ENCODE measurements at places on chromosomes 7 and 10. TPM values are rescaled to one million over a fixed set of nuclear protein-coding genes. Genes with fewer than 3 reads are reported as not detected.

The GALNT17 gene
- total RNA-seq: 3.1 TPM

The EIF5AL1 gene
- 0.40 TPM for total RNA-seq

The ABCB4 gene
- total RNA-seq: 0.07 TPM

The RARRES2 gene
- not detected for total RNA-seq

The CYP2E1 gene
- 1.6 TPM for total RNA-seq

The SAMD9 gene
- 4.8 TPM for total RNA-seq

The ZP3 gene
- total RNA-seq: 20.2 TPM

The ZNF862 gene
- 4.6 TPM for total RNA-seq

The PRSS37 gene
- total RNA-seq: not detected

DNA sequence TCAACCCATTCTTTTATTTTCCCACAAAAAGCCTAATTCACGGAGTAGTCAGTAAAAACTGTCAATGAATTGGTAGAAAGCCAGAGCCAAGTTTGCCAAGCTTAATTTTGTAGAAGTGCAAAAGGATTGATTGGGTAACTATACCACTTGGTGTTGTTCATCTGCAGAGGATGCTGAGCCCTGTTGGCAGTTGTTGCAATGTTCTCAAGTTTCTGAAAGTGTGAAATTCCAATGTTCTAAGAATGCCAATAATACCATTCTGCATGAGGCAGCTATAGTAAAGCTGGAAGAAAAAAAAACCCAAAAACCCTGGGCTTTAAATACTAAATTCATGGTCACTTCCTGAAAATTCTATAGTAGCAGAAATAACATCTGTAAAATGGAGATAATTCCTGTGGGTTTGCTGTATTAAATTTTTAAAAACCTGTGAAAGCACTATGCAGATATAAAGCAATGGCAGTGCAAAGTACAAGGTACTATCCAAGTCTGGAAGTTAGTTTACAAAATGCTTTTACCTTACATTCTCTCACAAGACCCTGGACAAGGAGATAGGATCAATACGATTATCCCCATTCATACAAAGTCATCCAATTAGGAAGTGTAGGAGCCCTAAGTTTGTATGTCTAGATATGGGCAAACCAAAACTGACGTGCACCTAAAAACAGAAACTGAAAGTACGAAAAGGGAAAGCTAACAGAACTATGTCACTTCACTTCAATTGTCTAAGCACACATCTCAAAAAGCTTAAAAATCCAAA lies 6.0 kb upstream of the PON1 start:
- DNase-seq: peak; percentile 17

DNA sequence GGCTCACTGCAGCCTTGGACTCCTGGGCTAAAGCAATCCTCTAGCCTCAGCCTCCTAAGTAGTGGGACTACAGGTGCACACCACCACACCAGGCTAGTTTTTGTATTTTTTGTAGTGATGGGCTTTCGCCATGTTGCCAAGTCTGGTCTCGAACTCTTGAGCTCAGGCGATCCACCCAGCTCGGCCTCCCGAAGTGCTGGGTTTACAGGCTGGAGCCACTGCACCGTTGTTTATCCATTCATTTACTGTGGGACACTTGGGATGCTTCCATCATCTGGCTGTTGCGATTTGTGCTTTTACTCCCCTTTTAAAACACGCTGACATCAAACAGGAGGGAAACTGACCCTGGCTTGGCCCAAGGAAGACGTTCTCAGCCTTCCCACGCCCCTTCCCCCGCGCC lies 30.5 kb upstream of the SMARCD3 start:
- no peak for DNase-seq

DNA sequence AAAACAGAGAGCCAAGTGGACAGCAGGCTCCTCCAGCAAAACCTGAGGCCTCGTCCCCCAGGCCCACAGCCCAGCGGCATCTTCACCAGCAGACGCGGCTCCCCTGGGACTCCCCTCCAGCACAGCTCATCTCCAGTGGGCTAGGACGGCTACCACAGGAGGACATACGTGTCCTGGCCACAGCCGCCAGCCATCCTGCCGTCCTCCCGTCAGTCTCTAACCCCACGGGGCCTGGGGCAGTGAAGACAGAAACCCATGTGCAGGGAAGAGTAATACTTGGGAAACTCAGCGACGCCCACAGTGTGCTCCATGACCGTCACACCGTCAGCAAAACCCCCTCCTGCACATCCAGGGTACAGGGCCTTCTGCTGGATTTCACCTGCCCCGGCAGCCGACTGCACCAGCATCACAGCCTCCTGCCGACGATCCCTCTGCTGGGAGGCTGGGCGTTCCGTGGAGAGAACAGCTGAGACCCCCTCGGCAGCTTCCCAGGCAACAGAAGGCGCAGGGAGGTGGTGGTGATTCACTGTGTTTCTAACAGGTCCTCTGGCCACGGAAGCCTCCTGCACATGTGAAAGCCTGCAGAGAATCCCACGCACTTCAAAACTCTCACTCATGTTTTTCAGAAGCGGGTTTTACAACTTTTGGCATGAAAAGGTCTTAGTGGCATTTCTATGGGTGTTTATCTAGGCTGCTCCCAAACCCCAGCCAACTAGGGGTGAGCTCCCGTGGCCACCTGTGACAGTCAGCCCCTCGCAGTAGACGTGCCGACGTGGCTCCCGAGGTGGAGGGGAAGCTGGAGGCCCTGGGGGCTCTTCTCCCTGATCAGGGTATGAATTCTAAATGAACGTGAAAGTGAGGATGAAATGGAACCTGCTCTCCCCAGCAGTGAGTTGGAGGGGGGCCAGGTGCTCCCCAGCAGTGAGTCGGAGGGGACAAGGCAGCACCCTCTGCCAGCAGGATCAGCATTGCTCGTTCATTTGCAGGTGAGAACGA lies 513.5 kb downstream of the PTPRN2 start:
- DNase-seq: no peak

- no peak for DNase-seq
Observed at GRCh38 chr10:54372179-54372578, 428.9 kb downstream of the PCDH15 start.

DNA sequence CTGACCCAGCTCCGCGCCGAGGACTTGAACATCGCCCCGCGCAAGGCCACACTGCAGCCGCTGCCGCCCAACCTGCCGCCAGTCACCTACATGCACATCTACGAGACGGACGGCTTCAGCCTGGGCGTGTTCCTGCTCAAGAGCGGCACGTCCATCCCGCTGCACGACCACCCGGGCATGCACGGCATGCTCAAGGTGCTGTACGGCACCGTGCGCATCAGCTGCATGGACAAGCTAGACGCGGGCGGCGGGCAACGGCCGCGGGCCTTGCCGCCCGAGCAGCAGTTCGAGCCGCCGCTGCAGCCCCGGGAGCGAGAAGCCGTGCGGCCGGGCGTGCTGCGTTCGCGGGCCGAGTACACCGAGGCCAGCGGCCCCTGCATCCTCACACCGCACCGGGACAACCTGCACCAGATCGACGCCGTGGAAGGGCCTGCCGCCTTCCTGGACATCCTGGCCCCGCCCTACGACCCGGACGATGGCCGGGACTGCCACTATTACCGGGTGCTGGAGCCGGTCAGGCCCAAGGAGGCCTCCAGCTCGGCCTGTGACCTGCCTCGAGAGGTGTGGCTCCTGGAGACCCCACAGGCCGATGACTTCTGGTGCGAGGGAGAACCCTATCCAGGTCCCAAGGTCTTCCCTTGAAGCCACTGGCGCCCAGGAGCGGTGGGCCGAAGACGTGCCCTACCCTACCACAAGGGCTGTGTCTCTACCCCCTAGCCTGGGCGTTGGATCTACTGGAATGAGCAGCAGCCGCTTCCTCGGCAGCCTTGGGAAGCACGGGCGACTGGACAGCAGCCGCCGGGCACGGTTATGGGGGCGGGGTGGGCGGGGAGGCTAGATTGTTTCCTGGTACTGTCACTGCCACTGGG lies 945 bp downstream of the ADO start:
- no peak for DNase-seq

DNA sequence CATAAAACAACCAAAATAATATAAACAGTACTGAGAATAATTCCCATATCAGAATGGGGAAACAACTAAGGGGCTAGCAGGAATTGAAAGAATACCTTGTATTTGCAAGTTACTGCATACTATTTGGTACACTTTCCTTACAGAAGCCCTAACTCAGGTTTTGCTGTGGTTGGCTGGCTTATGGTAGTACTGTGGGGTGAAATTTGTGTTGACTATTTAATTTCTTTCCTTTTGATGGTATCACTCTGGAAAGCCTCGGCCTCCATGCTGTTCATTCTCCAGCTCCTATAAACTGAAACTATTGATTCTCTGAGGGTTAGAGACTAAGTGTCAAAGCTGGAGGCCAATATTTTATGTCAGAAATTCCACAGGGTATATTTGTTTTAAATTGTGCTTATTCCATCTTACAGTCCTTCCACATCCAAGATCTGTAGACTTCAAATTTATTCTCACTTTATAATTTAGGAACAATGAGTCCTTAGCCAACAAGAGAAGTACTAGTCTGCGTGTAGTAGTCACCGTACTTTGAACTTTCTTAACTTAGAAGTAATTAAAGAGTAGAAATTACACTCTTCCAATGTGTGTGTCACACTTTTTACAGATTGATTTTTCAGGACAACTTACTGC lies 13.4 kb downstream of the SKIDA1 start:
- DNase-seq: no peak

GRCh38 chr7:27551803-27552400 lies 110.8 kb downstream of the HIBADH start:
- DNase-seq: no peak

DNA sequence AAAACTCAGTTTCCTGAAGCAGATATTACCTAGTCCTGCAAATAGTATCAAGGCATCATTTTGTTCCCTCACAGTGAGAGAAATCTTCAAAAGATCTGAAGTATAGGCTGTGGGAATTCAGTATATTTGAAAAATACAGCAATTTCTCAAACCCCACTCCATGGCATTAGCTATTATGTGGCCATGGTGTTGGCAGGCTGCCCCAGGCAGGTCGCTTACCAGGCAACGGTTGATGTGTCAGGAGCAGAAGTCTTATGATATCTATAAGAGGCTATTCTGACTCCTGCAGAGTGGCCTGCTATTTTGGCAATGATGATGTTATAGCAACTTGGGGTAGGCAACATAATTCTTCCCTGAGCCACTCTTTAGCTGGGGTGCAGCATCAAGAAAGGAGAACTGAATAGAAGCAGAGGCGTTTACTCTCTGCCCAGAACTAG lies 187.9 kb downstream of the PLXDC2 start:
- DNase-seq: no peak

GRCh38 chr7:46772776-46773175 lies 809.1 kb downstream of the TNS3 start:
- no peak for DNase-seq

- no peak for DNase-seq
Observed at GRCh38 chr7:27124902-27125689, 5.5 kb downstream of the HOXA4 start.

DNA sequence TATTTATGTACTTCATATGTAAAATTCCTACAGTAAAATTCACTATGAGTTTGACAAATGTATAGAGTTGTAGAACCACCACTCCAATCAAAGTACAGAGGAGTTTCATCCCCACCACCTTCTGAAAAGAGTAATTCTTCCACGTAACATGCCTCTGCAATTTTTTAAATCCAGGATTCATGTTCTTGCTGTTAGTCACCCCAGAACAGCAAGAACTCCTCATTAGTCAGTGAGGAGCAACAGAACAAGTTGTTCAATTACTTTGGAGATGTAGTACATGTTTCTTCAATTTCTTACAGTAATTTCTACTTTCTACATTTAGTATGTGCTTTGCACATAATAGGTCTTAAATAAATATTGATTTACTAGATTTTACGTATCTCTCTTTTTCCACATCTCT lies 248.1 kb downstream of the ABCA13 start:
- DNase-seq: no peak

GRCh38 chr7:151319189-151319588 lies 22.4 kb upstream of the NUB1 start:
- DNase-seq: no peak

DNA sequence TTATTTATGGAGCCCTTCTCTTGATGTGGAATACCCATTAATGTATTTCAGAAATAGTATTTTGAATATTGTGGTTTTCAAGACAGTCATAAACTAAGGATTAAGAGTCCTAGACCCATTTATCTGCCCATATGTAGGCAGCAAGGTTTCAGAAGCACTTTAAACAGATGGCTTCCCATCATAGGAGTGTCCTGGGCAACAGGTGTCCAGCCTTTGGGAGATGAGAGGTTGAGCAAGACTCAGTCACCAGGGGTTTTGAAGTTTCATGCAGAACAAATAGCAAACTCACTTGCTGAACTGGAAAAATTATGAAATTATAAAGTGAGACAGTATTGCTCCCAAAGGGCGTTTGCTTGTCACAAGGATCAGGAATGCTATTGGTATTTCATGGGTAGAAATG lies 192.9 kb upstream of the CSTF2T start:
- DNase-seq: no peak

DNA sequence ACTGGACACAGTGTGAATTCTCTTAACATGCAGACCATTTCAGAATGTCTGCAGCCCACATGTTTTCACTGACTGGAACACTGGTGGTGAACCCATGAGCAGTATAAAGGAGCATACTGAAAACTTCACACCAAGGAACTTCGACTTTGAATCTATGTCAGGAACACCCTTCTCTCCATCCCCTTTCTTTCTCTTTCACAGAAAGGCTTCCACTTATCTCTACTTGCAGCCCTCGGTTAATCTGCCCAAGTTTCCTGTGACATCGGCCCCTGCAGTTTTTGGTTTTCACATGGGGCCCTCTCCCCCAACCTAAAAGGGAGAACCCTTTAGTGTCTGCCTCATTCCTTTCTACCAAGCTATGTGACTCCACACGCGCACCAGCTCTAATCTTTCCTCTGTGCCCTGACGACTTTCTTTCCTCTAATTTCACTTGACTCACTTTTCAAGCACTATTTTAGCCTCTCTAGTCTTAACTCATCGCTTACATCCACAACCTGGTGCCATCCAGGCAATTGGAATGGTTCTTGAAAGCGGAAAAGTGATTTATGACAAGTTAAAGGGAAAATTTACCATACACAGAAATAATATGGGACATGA lies 70.1 kb downstream of the RELN start:
- DNase-seq: no peak

DNA sequence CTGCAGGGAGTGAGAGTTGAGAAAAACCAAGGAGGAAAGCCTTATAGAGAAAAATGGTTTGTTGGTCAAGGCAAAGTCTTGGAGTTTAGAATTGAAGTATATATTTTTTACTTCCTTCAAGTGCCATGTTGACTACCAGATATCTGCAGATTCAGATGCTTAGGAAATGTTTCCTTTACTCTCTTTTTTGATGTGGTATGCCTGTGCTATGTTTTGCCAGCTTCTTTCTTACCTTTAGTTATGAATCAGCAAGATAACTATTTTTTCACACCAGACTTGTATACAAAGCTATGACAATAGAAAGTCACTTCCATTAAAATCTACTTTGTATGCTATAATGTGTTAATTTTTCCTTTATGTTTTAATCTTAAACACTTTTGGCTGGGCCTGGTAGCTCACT lies 3.6 kb downstream of the R3HCC1L start:
- DNase-seq: no peak

GRCh38 chr10:59366290-59366689 lies 3.9 kb upstream of the FAM13C start:
- DNase-seq: no peak

GRCh38 chr7:34038816-34039470 lies 133.6 kb downstream of the BMPER start:
- no peak for DNase-seq
